Stimulated activated CD4-positive, alpha-beta T cell treated with anti-CD3 and anti-CD28 coated beads, TNF-alpha, amount 100 ng/mL, for 48 hours (primary cell): ENCODE measurements at places on chromosomes 1 and 21.

- no peak for DNase-seq
These were observed 227.9 kb downstream of the KCNT2 start for GRCh38 chr1:196380316-196380715.

DNA sequence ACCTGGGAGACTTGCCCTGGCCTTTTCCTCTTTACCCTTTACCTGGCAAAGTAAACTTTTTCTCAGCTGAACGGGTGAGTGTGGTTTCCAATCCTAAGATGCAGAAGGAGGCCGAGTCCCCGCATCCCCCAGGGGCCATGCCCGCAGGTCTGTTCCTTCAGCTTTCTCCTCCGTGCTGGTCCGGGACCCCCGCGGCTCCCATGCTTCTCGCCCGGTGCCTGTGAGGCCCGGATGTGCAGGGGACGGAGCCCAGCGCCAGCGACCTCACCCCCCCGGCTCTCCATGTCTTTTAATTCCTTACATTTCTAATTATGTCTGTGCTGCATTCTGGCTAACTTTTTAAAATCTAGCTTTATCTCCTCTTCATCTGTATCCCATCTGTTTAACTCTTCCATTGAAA, 21.5 kb upstream of the SCYL3 start:
- no peak for DNase-seq

- DNase-seq, result no peak
These were observed 356.3 kb upstream of the B3GALT2 start for GRCh38 chr1:193542690-193543089.

DNA sequence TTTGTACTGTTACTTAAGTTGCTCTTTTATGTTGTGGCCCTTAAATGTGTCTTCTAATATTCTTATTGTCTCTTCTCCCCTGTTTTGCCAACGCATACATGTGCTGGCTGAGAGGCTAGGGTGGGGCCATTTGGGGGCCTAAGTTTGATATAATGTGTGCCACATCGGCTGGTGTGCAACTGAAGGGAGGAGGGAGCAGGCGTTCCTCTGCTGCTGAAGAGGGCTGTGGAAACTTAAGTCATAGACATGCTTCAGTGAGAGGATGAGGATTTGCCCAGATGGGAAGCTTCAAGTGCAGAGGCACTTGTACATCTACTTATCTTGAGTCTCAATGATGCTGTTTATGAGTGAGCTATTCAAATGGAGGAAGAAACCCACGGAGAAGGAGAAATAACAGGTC, 630.6 kb downstream of the LMO4 start:
- DNase-seq, result no peak

DNA sequence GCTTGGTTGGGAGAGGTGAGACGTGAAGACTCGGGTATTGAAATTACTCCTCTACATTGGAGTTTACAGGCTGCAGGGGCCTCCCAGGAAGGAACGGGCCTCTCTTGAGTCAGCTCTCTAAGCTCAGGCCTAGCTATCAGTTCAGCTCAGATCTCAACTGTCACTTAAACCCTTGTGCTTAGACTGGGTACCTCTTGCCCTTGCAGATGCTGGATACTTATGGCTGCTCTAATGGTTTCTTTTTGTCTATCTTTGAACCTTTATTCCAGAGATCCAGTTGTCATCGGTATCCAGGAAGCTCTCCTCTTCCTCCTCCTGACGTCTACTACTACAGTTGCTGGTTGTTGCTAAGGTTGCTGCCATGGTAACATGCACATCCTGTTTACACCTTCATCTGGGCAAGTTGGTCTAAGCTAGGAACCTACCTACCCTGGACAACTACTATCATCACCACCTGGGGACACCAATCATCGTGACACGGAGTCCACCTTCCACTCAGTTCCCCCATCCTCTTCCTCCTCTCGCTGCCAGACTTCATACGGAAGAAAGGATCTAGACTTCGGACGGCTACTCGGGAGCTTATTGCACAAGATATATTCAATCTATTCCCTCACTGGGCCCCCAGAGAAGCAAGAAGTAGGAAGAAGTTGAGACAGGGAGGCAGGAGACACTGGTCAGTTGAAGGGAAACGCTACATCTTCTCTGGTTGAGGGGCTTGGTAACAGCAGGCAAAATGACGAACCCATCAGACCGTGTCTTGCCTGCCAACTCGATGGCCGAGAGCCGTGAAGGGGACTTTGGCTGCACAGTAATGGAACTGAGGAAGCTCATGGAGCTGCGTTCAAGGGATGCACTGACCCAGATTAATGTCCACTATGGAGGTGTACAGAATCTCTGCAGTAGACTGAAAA, 56.1 kb downstream of the ATP2B4 start:
- peak; percentile 38 for DNase-seq

GRCh38 chr1:181112071-181112929, 23.8 kb downstream of the IER5 start:
- no peak for DNase-seq

- no peak for DNase-seq
These were observed 217.8 kb upstream of the B3GALT2 start for GRCh38 chr1:193404236-193404635.

DNA sequence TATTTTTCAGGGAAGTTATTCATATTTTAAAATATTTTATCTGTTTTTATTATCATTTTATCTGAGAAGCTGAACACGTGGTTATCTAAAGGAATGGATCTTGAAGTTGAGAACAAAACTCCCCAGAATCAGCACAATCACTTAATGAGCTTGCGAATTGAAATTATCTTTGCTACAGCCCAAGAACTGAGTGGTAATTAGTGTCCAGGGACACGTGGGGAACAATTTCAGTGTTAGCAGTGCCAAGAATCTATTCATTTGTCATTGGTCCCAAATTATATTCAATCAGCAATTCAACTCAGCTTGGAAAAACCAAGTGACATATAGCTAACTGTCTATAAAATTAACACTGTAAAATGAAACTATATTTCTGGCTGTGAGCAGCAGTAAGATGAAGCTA, 197.6 kb upstream of the UBE2U start:
- DNase-seq, result no peak

- no peak for DNase-seq
These were observed 9.6 kb upstream of the POU2F1 start for GRCh38 chr1:167210966-167211674.

DNA sequence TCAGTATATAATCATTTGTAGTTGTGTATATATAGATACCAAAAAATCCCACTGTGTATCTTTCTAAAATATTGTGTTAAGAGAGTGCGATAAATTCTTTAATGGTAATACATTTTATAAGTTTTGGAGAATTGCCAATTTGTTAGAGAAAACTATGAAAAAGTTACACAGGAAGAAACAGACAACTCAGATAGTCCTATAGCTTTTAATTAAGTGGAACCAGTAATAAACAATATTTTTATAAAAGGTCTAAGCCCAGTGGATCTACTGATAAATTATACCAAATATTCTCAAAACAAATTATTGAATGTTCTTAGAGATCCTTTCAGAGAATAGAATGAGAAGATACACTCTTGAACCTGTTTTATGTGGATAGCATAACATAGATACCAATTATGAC, 50.6 kb downstream of the OBSCN start:
- DNase-seq, result no peak

DNA sequence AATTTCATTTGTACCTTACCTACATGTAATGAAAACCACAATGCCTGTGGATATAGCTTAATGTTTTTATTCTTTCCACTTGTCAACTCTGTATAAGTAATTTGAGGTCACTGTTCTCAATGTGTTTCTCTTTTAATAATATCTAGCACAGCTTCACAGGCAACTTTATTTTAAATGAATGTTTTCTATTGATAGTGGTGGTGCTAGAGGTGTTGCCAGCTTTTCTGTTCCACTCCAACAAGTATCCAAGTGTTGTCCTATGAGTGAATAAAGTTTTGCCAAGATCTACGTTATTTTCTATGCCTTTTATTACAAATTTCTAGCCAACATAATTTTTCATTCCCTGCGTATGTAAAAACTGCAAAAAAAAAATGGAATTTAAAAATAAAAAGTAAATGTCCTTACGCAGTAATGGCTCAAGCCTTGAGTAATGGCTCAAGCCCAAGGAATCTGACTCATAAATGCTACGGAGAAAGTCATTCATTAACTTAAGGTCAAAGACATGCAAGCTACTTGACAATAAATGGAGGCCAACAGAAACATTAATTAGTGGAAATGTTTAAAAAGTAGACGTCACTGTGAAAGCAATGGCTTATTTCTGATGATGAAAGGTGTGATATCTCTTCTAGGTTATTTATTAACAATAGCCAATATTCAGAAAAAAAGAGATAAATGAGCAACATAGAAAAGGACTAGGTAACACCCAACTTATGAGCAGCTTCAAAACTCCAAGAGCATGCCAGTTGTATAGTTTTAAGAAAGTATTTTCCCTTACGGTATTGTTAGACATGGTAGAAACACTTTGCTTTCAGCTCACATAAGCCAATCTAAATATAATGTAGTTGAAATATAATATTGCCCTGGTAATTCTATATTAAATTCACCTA, 71.4 kb downstream of the SLC44A5 start:
- no peak for DNase-seq
